ENCODE measurements at places on chromosomes 2 and 18.
A peak's percentile ranks its signal among the peaks of the same experiment; 100 is the strongest.

- DNase-seq = no peak
Observed at GRCh38 chr2:45182667-45183295, 173.5 kb upstream of the SIX2 start.

- DNase-seq = peak; percentile 44
Observed at GRCh38 chr18:13218368-13218991, at the start of gene LDLRAD4. LDLRAD4 (plus strand) TSS chr18:13218760.

- DNase-seq = no peak
Observed at GRCh38 chr18:24657444-24657842, 197.0 kb downstream of the HRH4 start.

GRCh38 chr2:34317797-34318196 is 718.7 kb upstream of the FAM98A start:
- no peak for DNase-seq

GRCh38 chr18:50094221-50094773 is 100.7 kb downstream of the MYO5B start:
- DNase-seq = no peak

- no peak for DNase-seq
Observed at GRCh38 chr2:148653437-148653836, 8.9 kb downstream of the EPC2 start.

DNA sequence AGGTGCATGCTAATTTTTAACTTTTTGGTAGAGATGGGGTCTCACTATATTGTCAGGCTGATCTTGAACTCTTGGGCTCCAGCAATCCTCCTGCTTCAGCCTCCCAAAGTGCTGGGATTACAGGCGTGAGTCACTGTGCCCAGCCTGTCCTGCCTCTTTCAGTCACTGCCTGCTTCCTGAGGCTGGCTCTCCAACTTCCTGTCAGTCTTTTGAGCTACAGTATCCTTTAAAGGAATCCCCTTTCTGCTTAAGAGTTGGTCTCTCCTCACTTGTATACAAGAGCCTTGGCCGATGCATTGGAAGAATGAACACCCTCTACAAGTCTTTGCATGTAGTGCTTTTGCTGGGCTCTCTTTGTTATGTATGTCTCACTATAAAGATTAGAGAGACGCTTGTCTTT is 88.4 kb upstream of the SMAD2 start:
- no peak for DNase-seq

GRCh38 chr2:60553495-60554073 is at the start of gene BCL11A:
BCL11A (minus strand) TSS chr2:60553654; CDS start chr2:60553270, 384 bp downstream.
- peak; percentile 29 for DNase-seq

DNA sequence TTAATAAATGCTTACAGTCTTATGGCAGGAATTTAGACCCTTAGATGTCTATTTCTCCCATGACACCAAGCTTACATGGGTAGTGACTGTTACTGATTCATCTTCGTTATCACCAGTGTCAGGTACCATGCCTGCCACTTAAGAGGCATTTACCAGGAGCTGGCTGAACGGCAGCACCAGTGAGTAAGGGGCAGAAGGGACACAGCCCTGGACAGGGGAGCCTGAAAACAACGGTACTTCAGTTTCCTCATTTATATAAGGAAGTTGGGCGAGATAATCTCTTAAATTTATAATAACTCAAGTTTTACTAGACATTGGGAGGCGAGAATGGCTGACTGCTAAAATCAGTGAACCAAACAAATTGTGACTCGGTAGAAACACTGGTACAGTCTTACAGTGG is 1.2 kb downstream of the COA5 start:
- DNase-seq = no peak

GRCh38 chr2:121605820-121606733 is 43.2 kb downstream of the CLASP1 start:
- no peak for DNase-seq

DNA sequence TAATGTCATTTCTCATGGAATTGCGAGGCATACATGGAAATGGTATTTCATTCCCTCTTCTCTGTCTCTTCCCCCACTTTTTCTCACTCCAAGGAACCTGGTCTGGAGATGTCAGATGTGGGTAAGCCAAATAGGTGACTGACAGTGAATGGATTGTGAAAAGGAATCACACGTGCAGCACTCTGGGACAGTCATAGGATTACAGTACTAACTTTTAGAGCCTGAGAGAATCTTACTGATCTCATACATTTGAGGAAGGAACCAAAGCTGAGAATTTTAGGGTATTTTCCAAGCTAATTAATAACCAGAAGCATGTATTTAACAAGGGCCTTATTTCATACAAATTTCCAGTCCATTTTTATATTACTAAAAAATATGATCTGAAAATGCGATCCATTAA is 58.1 kb upstream of the ERBB4 start:
- DNase-seq = no peak

DNA sequence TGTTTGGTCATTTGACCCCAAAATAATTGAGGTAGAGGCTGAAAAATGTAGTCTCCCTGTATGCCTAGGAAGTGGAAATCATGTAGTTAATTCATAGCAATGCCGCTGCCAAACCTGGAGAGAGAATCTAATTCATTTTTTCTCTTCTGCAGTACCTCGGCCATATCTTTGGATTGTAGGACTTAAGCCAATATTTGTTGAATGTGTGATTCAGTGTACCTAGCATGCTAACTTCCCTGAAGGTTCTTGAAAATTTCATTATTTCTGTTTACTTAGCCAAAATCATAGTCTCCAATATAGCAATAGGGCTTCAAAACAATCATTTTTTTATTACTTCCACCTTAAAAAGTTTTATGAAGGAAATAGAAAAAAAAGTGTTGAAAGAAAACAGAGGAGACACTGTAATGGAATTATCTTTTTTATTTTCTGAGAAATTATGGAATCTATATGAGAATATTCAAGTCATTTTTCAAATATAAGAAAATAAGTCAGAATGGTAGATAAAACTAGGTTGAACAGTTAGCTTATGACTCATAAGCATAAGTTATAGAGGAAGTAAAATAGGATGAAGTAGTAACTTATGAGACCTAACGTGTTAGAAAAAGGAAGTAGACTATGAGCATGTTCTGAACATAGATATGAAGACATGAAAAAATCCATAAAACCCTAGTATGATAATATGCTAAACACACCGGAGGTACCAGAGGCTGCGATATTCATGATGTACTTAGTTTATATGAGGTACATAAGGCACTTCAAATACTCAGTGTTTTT is 35.2 kb upstream of the CDH19 start:
- no peak for DNase-seq

DNA sequence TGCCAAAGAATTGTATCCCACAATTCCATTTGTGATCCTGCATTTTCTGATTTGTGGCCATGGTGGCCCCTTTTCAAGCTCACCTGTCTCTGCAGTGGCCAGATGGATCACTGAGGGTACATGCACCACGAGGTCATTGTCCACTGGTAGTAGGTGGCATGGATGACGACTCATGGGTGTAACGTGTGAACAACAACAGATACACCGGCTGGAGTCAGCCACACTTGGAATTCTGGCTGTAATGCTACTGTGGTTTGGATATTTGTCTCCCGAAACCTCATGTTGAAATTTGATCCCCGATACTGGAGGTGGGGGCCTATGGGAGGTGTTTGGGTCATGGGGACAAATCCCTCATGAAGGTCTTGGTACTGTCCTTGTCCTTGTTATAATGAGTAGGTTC is 102.2 kb upstream of the TAF1B start:
- DNase-seq = no peak

- no peak for DNase-seq
Observed at GRCh38 chr2:37149626-37150322, 7.0 kb downstream of the EIF2AK2 start.

GRCh38 chr18:35469725-35470124 is 28.0 kb downstream of the INO80C start:
- no peak for DNase-seq

GRCh38 chr2:39062320-39062719 is 58.5 kb downstream of the SOS1 start:
- no peak for DNase-seq

GRCh38 chr2:66805016-66805865 is 370.3 kb downstream of the MEIS1 start:
- DNase-seq = no peak

- DNase-seq = no peak
Observed at GRCh38 chr2:235647877-235648276, 154.0 kb downstream of the AGAP1 start.

DNA sequence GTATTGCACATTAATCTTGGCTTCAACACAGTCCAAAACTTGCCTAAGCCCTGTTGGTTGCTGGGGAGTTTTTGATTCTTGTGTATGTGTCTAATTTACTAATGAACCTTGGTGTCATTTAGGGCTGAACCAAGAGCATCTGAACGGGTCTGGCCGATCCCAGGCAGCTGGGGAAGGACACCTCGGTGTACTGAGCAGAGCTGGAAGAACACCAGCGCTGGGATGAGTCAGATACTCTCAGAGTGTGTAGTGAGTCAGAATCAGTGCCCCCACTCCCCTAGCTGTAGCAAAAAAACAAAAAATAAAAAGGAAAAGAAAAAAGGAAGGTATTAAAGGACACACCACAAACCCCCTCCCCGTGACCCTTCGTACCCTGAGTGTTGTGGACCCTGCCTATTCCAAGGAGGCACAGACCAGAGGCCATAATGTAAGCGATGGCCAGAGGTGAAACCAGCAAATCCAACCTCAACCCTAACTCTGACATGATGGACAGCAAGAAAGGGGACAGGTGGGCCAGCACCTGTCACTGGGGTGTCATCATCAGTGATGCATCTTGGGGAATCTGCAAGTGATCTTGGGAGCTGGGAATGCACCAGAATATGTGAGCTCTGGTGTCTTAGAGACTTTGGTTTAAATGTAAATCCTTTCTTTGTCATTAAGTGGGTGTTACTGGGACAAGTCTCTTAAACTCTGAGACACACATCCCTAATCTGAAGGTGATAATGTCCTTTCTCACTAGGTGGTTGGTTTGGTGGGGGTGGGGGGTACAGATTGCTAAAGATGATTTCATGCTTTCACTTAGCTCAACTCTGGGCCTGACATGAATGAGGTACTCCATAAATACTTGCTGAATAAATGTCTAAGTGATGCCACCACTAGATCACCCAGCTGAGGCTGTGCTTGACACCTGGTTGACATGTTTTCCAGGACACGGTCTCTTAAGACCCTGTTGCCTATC is 34.2 kb upstream of the NCOA1 start:
- peak; percentile 11 for DNase-seq

GRCh38 chr2:5932556-5933469 is 240.6 kb downstream of the SOX11 start:
- DNase-seq = no peak

GRCh38 chr18:10951631-10952544 is 197.5 kb downstream of the PIEZO2 start:
- DNase-seq = no peak

- DNase-seq = peak; percentile 99
Observed at GRCh38 chr2:112645310-112646101, at the start of gene SLC20A1. SLC20A1 (plus strand) TSS chr2:112645939; CDS start chr2:112646829, 890 bp downstream.

GRCh38 chr2:219492575-219492974 is 6.1 kb upstream of the GMPPA start:
- no peak for DNase-seq

- DNase-seq = no peak
Observed at GRCh38 chr2:121043061-121043826, 241.8 kb downstream of the TFCP2L1 start.

DNA sequence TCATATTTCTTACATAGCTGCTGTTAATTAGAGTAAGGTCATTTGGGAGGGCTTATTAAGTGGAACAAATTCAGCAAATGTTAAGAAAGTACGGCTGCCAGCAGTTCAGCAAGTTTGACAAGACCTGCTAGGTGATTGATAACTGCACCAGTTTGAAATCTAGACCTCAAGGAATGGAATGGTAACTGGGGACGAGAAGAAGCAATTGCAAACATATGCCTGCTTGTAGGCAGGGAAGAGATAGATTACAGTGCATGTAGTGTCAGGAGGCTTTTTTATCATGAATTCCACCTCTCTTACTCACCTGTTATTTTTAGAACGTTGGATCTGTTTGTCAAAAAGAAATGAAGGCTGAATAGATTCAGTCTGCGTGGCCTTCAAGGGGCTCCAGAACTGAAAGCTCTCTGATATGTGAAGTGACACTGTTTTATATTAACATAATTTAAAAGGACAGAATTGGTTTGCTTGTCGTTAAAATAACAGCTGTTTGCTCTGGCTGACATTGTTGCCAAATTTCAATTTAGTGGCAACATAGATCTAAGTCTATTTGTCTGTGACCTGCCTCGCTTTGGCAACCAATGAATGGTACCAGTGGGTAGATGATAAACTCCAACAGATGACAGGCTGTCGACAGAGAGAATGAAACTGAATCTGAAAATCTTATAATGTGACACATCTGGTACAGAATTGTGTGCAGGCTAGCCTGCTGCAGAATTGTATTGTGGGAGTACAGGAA is 199.3 kb downstream of the ZNF407 start:
- no peak for DNase-seq

DNA sequence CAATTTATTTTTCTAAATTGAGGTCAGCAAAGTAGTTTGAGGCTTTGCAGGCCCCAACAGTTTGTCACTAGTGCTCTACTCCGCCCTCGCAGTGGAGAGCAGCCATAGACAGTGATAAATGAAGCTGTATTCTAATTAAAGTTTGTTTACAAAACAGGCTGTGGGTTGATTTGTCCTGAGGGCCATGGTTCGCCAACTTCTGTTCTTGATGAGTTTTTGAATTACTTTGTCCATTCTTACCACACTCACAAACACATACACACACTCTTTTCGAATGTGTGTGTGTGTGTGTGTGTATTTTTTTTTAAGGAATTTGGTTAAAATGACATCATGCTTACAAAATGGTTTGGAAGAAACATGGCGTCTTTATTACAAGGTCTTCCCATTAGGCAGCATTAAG is 68.6 kb downstream of the MTCL1 start:
- no peak for DNase-seq

GRCh38 chr2:151905963-151906632 is 77.9 kb upstream of the ARL5A start:
- no peak for DNase-seq

DNA sequence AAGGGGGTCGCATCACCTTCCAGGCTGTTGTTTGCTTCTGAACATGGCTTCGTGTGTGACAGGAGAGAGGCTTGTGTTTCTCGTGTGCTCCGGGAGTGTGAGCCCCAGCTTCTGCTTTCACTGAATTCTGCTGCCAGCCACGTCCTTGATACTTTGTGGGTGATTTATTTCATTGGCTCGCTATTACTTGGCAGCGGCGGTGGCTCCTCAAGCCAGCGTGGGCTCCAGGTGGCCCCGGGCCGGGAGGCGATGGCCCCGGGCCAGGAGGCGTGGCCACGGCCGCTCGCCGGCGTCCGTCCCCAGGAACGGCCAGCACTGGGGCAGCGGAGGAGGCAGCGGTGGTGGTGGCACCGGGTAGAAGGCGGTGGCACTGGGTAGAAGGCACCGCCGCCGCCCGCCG is 63.1 kb downstream of the NAPG start:
- no peak for DNase-seq

Data from activated naive CD8-positive, alpha-beta T cell treated with anti-CD3 and anti-CD28 coated beads, Interleukin-2, amount 50 U/mL, for 24 hours (primary cell).